B cell (primary cell): ENCODE measurements at places on chromosomes 2 and 18. TPM values are rescaled to one million over a fixed set of nuclear protein-coding genes. Genes with fewer than 3 reads are reported as not detected.
A peak's percentile ranks its signal among the peaks of the same experiment; 100 is the strongest.

DNA sequence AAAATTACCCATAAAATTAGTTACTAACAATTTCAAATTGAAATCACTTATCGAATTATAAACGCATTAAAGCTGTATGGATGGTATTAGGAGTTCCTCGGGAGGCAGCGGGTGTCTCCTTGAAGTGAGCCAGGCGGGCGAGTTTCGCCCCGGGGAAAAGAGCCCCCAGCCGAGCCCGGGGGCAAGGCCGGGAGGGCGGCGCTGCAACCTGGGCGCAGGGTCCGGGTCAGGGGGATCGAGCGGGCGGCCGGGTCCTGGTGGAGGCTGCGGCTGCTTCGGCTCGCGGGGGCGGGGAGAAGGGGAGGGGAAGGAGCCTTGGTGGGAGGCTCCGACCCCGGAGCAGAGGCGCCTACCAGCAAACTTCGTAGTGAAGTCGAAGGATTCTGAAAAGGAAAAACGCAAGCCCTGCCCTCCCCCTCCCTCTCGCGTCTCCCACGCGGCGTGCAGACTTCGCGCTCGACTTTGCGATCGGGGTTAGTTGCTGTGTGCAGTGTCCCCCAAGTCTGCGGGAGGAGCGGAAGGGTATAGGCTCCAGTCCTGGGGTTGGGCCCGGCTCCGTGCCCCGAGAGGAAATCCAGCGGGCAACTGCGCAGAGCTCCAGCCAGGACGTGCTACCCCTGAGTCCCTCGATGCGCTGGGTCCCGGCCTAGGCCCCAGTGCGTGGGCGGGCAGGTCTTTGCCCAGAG lies 140.8 kb downstream of the MEIS1 start:
- H3K36me3 ChIP-seq: no peaks in the 10 kb centered on the region
- no peak overlapping the region for H3K27ac ChIP-seq
- peaks cover 22% of the 10 kb centered on the region for H3K4me1 ChIP-seq
- peak; percentile 29 for DNase-seq

DNA sequence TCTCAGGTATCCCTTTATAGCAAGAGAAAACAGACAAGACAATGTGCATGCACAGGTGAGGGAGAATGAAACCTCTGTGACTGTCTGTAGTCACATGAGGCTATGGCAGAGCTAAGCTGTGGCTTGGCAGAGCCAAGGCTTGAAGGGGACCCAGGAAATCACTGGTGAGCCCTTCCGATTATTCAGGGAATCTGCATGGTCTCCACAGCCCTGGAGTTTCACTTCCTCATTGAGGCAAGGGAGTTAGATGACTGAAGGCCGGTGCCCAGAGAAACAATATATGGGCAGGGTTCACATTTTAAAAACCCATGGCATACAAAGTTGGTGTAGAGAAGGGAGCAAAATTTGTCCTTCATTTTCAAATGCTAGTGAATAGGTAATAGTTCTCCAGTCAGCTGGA lies 144.4 kb upstream of the REV1 start:
- no peak overlapping the region for H3K27ac ChIP-seq
- H3K36me3 ChIP-seq: peaks cover 40% of the 10 kb centered on the region
- peaks cover 27% of the 10 kb centered on the region for H3K4me1 ChIP-seq
- no peak overlapping the region for H3K4me3 ChIP-seq
- DNase-seq: no peak

PLB1 gene
- polyA plus RNA-seq: 0.17 and 0.51 TPM in 2 replicates

ABCG8 gene
- not detected in 2 replicates for polyA plus RNA-seq

RAB17 gene
- polyA plus RNA-seq: not detected in 2 replicates

GRCh38 chr2:197919487-197919886 lies 115.1 kb downstream of the PLCL1 start:
- no peaks in the 10 kb centered on the region for H3K27me3 ChIP-seq
- H3K36me3 ChIP-seq: no peaks in the 10 kb centered on the region
- no peaks in the 10 kb centered on the region for H3K4me1 ChIP-seq

CTAGE1 gene
- not detected in 2 replicates for polyA plus RNA-seq

ELOA2 gene
- polyA plus RNA-seq: not detected in 2 replicates

CCDC121 gene
- 0.65 and 0.95 TPM in 2 replicates for polyA plus RNA-seq

TM4SF20 gene
- not detected in 2 replicates for polyA plus RNA-seq

DNA sequence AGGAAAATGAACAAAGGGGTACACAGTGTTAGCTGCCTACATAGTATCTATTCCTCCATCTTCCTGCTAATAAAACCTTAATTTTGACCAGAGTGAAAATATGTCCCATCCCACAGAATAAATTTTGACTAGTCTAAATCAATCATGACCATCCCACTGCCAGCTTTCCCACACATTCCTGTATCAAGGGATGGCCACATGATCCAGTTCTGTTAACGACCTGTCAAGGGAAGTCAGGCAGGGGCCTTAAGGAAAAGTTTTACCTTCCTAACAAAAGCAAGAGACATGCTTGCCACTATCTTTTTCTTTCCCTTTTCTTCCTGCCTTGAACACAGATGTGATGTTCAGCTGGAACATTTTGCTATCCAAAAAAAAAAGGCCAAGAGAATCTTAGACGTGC lies 185.0 kb upstream of the CHAC2 start:
- H3K4me3 ChIP-seq: no peak overlapping the region
- no peaks in the 10 kb centered on the region for H3K4me1 ChIP-seq
- H3K36me3 ChIP-seq: no peaks in the 10 kb centered on the region

DNA sequence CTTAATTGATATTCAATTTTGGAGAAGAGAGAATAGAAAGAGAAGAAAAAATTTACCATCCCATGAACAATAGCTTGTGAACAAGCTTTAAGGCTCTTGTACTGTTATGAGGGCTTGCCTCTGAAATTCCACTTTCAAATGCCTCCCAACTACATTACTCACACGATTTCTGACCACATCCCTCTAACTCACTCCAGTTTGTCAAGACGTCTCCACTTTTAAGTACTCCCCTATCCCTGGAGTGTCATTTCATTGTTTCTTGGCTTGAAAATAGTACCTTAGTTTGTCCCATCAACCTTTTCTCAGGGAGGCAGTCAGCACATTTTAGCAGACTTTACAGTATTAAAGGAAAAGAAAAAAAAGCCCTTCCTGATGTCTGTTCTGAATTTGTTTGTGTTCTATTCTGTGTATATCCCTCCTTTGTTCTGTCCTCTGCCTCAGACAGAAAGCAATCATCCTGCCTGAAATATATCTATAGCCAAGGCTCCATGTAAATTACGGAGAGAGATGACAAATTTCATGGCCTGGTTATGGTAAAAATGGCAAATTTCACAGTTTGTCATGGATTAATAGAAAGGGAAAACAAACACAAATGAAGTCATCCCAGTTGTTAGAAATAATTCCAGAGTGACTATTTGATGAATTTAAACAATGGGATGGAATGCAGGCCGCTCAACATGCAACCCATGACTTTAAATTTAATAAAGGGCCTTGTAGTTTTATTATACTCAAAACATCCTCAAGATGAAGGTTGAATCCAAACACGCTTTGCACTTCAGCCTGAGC lies 228.8 kb downstream of the ETAA1 start:
- H3K27ac ChIP-seq: no peak overlapping the region
- no peaks in the 10 kb centered on the region for H3K27me3 ChIP-seq
- no peak overlapping the region for H3K4me3 ChIP-seq
- no peaks in the 10 kb centered on the region for H3K36me3 ChIP-seq

FSIP2 gene
- polyA plus RNA-seq: 0.01 and 0.04 TPM in 2 replicates

DNA sequence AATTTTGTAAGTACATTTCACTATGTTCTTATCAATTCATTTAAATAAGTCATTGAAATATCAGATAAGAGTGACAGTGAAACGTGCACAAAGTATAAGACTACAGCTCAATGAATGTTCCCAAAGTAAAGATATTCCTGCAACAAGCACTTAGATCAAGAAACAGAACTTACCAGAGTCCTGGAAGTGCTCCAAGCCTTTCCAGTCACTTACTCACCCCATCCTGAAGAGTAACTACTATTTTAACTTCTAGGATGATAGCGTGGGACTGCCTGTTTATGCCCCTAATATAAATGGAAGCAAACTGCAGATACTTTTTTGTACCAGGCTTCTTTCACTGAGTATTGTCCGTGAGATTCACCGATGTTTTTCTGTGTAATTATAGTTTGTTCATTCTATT lies 768.9 kb downstream of the SLC4A3 start:
- no peaks in the 10 kb centered on the region for H3K27me3 ChIP-seq
- H3K27ac ChIP-seq: no peak overlapping the region
- no peak overlapping the region for H3K4me3 ChIP-seq

RAMP1 gene
- 0.37 TPM in 1 of 2 replicates, not detected in the other for polyA plus RNA-seq

- no peak for DNase-seq
- H3K36me3 ChIP-seq: peaks cover 18% of the 10 kb centered on the region
- H3K27ac ChIP-seq: no peak overlapping the region
- H3K4me3 ChIP-seq: no peak overlapping the region
- peaks cover 79% of the 10 kb centered on the region for H3K4me1 ChIP-seq
Measured at GRCh38 chr2:105756435-105756834, 11.7 kb downstream of the NCK2 start.

DNA sequence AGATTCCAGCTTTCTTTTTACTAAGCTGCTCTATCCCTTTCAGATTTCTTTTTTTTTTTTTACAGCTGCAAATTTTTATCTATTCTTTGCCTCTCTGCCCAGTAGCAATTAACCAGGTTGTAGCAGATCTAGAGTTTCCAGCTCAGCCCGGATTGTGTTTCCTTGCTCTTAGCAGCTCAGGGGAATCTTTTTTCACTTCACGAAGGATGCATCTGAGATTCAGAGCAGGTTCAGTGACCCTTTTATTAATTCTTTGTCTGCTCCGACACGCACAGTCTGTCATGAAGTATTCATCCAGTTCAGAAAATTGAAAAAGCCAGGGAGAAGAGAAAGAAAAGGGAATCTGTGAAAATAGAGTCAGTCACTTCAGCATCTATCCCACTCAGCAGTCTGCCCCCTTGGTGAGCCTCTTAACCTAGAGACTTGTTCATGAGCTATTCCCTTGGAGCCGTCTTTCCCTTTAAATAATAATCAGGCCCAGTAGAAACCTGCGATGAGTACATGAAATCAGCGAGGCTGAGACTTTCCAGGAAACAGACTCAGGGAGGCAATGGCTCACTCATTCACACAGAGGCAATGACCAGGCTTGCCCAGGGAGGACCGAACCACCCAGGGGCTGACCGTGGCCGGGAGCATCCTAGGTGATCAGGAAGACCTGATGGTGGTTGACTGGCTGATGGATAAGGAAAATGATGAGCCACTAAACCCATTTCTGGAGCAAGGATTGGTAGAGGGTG lies 103.4 kb upstream of the ITGA6 start:
- no peak overlapping the region for H3K4me3 ChIP-seq
- DNase-seq: no peak

RDH14 gene
- 9.6 and 10.9 TPM in 2 replicates for polyA plus RNA-seq

GRCh38 chr2:233480490-233481202 lies 85.9 kb downstream of the USP40 start:
- no peak overlapping the region for H3K27ac ChIP-seq
- no peak overlapping the region for H3K4me3 ChIP-seq
- no peak for DNase-seq
- no peaks in the 10 kb centered on the region for H3K4me1 ChIP-seq
- no peaks in the 10 kb centered on the region for H3K27me3 ChIP-seq

DNA sequence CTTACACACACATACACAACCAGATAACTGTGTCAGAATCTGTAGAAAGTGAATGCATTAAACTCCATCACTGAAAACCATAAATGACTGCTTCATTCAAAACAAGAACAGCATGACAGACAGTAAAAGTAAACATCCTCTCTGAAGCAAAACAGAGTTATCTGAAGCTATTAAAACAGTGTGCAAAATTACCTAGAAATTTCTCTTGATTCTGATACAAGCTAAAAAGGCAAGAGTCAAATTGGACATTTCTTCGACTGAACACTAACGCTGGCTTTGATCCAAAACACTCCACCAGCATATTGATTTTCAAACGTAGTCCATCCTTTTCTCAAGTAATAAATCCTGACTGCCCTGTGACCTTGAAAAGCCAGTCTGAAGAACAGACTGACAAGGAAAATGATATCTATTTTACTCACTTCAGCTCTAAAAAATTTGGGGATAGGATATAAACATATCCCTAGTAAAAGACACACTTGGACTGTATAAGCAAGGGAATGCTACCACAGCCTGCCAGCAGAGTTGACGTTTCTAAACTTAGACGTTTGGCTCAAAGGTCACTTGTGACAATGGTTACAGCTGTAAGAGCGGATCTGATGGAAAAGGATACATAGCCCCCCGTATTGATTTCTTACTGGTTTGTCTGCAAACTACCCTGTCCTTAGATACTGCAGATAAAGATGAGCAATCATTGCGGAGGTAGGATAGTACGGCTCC lies 128.9 kb upstream of the ITGB6 start:
- peaks cover 18% of the 10 kb centered on the region for H3K4me1 ChIP-seq
- H3K4me3 ChIP-seq: no peak overlapping the region
- H3K27ac ChIP-seq: no peak overlapping the region
- peaks cover 2% of the 10 kb centered on the region for H3K36me3 ChIP-seq
- H3K27me3 ChIP-seq: no peaks in the 10 kb centered on the region
- DNase-seq: no peak

DNA sequence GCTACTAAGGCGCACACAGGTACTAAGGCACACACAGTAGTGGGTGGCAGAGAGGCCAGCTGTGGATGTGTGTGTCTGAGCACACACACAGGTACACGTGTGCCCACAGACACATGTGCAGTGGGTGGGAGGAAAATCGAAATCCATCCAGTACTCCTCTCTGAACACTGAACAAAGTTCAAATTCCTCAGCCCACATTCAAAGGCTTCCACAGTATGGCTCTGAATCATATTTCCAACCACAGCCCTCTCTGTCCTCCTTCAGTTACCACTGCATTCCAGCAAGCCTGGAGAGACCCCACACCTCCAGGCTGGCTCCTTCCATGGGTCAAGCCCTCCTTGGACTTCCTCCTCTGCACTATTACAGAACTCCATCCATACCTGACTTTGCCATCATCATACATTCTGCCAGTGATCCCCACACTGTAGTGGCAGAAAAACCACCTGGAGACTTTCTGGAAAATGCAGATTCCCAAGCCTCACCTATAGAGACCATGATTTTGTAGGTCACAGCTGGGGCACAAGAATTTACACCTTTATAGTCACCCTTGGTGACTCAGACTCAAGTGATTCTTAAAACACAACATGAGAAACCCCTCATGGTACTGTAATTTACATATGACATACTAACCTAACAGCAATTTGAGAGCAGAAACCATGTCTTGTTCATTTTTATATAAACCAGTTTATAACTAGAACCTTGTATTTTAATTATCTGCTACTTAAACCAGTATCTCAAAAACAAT lies 31.4 kb downstream of the EPG5 start:
- no peaks in the 10 kb centered on the region for H3K27me3 ChIP-seq
- no peak overlapping the region for H3K27ac ChIP-seq
- H3K4me3 ChIP-seq: no peak overlapping the region

DNA sequence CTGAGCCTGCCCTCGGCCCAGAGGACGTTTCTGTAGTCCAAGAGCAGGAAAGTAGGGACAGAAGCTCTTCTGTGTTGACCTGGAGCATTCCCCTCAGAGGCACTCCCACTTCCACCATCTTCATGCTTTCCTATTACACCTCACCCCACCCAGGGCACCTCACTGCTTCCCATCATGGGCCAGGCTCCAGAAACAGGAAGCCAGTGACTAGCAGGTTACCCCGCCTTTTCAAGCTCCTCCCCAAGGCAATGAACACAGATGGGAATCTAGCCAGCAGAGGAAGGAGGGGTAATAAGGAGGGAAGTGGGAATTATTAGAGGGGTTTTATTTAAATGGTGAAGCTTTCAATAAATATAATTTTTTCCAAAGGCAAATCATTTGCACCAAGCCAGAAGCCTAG lies 308.8 kb upstream of the MGAT5 start:
- no peaks in the 10 kb centered on the region for H3K36me3 ChIP-seq
- H3K27me3 ChIP-seq: no peaks in the 10 kb centered on the region
- no peak overlapping the region for H3K4me3 ChIP-seq

NEU4 gene
- polyA plus RNA-seq: 0.19 and 1.6 TPM in 2 replicates
